Chondrocyte (in vitro differentiated cells): ENCODE measurements at places on chromosomes 16 and 17.

DNA sequence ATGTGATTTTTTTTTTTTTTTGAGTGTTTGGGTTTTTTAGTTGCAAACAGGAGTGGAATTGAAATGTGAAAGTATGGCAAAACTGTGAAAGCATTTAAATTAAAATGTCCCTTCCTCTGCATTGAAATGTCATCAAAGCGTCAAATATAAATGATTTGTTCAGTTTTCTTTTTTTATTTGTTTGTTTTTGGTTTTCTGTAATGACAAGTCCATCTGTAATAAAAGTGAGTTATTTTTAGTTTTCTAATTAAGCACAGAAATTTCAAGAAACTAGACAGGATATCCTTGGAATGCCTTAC, 1.9 kb upstream of the TOB1 start:
- no peak for DNase-seq

GRCh38 chr16:24499193-24499814, 40.1 kb upstream of the RBBP6 start:
- DNase-seq = peak; percentile 14

DNA sequence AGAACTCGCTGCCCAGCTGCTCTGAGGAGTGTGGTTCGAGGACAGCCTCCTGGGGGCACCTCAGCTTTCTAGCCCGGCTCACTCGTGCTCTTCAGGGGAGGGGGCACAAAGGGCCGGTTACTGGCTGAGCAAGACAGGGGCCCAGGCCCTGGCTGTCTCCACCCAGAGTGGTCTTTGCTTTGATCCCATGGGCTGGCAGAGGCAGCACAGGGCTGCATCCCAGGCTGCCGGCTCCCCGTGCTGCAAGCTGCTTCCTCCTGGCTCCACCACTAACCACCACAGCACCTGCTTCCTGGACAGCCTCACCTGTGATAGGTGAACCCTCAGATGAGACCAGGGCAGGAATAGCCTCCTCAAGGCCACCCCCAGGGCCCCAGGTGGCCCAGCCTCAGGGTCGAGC, 6.8 kb downstream of the SPPL2C start:
- DNase-seq = no peak

DNA sequence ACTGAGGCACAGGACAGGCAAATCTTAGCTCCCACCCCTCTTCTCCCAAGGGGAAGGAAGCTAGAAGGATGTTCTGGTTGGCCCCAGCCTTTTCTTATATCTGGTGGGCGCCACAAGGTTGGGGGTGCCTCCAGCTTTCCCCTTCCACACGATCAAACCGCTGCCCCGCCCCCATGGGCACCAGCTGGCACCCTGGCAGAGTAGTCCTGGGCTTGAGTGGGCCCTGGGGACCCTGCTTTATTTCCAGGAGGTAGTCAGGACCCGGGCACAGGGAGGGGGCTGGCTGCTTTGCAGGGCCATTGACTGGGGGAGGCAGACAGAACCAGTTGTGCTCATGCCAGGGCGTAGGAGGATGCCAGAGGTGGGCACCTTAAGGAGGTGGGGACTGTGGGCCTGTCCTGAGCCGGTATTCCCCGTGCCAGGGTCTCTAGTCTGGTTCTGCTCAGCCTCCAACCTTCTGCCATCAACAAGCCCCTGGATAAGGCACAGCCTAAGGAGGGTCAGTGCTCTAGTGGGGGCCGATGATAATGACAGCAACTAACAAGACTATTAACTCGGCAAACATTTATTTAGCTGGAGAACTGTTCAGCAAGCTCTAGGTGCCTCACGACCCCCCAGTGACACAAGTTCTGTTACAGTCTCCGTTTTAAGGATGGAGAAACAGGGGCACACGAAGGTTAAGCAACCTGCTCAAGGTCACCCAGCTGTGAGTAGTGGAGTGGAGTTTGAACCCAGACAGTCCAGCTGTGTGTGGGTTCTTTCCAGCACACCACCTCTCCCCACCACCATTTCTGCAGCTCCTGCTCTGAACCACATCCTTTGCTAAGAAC, 7.6 kb upstream of the PPP1R1B start:
- no peak for DNase-seq

DNA sequence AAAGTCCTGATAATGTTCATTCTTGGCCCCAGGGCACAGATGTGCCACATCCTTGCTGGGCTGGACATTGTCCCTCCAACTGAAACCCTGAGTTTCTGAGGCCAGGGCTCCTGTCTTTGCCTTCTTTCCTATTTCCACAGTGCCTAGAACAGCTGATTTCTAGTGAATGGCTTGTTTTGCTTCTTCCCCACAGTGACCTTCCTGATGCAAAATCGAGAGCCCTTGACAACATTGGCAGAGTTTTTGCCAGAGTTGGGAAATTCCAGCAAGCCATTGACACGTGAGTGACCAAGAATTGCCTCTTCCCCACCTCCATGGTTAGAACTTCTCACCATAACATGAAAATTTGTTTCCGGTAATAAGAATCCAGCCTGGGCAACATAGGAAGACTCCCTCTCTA, 14.5 kb downstream of the ODAD4 start:
- DNase-seq = no peak

DNA sequence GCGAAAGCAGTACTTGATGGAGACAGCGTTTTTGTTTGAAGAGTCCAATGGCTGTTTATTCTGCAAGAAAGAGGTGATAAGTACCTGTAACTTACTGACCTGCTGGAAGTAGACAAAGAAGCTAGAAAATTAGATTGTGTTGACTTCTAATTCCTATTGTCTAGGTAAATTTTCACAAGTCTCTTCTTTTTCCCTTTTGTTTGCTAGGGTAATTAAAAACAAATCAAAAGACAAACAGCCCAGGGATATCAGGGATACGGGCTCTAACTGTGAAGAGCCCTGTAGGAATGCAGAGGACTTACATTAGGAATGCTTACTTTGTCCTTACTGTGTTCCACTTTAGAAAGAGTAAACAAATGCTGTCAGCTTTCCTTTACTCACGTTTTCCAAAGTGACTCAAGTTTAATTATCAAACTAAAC, 7.0 kb downstream of the PSME3IP1 start:
- DNase-seq = no peak

- no peak for DNase-seq
These were observed 593 bp upstream of the WDR45B start for GRCh38 chr17:82648742-82649331.

- peak; percentile 20 for DNase-seq
These were observed 414.6 kb downstream of the SLC39A11 start for GRCh38 chr17:72677714-72678390.

DNA sequence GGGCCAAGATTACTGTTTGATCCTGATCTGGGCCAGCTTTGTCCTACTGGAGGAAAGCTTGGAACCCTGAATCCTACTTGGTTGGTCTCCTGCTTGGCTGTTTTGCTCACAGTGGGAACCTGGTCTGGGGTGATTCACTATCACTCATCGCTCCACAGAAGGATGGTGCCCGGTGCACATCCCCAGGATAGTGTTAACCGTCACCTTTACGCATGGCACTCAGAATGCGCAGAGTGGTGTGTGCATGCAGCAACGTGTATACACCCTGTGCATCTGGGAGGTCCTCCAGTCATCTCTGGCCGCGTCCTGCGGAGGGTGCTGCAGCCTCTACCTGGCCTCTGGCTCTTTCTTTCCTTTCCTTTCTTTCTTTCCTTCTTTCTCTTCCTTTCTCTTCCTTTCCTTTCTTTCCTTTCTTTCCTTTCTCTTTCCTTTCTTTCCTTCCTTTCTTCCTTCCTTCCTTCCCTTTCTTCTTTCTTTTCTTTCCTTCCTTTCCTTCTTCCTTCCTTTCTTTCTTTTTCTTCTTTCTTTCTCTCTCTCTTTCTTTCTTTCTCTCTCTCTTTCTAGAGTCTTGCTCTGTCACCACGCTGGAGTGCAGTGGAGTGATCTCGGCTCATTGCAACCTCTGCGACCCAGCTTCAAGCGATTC, 13.1 kb downstream of the SOCS3 start:
- DNase-seq = no peak

- DNase-seq = no peak
These were observed 91.0 kb upstream of the CBX4 start for GRCh38 chr17:79930062-79930876.

GRCh38 chr16:57805176-57805575, 2.9 kb upstream of the KIFC3 start:
- DNase-seq = no peak

GRCh38 chr17:80252871-80253270, 7.8 kb upstream of the RNF213 start:
- no peak for DNase-seq

DNA sequence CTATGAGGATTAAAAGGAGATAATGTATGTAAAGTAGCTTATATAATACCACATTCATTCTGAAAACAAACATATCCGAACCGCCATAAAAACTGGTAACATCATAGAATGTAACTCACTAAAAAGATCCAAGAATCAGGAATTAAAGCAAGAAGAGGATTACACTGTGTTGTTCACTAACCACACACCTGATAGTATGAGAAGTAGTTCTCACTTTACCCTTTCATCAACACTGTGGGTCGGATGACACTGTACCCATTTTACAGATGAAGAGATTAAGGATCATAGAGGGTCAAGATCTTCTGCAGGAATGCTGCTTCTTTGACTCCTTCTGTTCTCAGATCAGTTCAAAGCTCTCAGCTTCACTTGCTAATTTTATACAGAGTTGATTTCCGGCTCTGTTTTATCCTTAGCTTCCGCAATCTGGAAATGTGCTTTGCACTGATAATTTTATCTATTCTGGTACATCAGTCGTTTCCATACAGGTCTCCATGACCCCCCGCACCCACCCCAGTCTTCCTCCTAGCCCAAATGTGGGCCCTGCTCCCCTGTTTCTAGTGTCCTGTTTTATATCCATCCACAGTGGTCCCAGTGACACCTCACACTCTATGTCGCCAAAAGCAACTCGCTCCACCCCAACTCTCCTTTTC, 288.6 kb upstream of the CCL2 start:
- DNase-seq = no peak

DNA sequence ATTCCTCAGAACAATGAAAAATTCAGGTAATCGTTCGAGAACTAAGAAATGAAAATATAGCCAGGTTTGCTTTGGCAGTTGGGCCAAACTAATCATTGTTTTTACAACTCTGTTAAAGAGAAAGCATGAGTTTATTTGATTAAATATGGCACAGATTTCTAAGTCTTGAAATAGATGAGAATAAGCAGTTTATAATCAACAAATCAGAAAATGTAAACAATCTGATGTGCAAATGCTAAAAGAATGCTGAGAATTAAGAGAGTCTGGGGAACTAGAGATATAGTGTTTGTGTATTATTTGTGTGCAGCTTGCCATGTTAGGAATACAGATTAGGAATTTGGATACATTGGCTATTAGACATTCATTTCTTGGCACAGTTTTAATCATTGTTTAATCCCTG, 212.5 kb downstream of the TANC2 start:
- DNase-seq = no peak

DNA sequence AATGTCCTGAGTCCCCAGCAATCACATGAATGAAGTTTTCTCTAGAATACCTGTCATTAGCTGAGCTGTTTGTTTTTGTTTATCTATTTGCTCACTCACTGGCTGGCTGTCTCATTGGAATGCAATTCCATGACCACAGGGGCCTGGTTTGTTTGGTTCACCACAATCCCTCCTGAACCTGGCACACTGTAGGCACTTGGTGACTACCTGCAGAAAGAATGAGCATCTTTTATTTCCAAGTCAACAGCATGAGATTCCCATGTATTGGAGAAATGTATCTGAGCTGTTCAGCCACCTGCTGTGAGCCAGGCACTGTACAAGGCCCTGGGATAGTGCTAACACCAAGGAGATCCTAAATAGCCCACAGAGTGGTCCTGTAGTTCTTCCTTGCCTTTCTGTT, 345.1 kb downstream of the XYLT1 start:
- no peak for DNase-seq

DNA sequence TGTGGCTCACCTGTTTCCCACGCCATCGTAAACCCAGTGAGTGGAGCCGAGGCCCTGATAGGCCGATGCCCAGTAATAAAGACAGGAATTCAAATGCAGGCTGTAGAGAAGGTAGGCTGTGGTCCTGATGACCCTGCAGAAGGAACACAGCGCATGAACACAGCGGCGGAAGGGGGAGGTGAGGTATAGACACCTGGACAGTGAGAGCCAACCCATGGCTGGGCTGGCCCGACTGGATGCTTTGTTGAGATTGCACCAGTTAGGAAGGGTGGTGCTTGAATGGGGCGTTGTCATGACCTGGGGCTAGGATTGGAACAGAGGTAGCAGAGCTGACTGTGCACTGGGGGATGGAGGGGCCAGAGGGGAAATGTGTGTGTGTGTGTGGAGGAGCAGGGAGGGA, 59.2 kb downstream of the CNGB1 start:
- no peak for DNase-seq

- no peak for DNase-seq
These were observed 27.1 kb upstream of the SCNN1B start for GRCh38 chr16:23274968-23275367.

- DNase-seq = no peak
These were observed 21.7 kb downstream of the PPL start for GRCh38 chr16:4915226-4915761.

- DNase-seq = no peak
These were observed at the start of gene LAT for GRCh38 chr16:28984619-28985135. Gene LAT, plus strand, starts transcription at chr16:28985052. Its CDS starts 366 bp downstream, at chr16:28985418.

GRCh38 chr17:35244341-35245195, 1.7 kb downstream of the SLFN5 start:
- DNase-seq = no peak

DNA sequence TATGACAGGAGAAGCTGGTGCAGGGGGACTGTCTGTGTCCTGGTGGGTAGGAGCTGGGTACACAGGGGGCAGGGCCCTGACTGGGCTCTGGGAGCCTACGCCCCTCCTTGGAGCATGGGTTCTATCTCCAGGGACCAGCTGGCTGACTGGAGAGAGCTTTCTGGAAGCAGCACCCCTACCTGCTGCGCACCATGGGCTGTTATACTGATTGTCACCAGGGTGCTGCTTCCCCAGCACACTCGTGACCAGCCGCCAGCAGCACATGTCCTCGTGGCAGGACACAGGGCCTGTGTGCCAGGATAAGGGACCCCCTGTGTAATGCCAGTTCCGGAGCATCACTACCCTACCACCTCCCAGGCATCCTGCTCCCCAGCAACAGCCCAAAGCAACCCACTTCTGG, 106.0 kb downstream of the AMFR start:
- DNase-seq = no peak

GRCh38 chr16:12289175-12290063, 312.9 kb downstream of the SNX29 start:
- DNase-seq = no peak

GRCh38 chr17:59812139-59812538, 80.6 kb downstream of the TUBD1 start:
- no peak for DNase-seq

DNA sequence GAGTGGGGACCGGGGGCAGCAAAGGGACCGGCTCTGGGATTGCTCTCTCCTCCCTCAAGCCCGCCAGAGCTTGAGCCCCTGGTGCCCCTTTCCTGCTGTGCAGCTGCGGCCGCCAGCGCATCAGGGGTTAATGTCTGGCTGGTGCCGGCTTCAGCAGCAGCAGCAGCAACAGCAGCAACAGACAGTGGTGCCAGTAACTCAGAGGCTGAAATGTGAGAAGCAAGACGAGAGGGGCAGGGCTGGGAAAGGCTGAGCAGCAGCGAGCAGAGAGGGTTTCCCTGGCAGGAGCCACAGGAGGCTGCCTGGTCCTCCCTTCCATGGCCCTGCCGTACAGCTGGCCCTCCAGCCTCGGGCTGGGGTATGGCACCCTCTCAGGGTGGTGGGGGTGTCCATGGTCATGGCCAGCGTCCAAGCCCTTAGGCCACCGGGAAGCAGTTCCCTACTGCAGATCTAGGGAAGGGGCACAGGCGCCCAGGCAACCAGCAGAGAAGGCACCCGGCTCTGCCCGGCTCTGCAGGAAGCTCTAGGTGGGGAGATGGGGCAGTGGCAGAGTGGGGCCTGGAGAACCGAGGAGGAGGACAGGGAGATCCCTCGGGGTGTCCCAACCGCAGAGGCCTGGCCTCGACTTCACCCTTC, 21.1 kb upstream of the TFAP4 start:
- DNase-seq = no peak

GRCh38 chr16:69775563-69775962, 13.4 kb downstream of the WWP2 start:
- no peak for DNase-seq
